ENCODE measurements at places on chromosomes 11 and 22. TPM values are rescaled to one million over a fixed set of nuclear protein-coding genes. Genes with fewer than 3 reads are reported as not detected.
A peak's percentile ranks its signal among the peaks of the same experiment; 100 is the strongest.

DNA sequence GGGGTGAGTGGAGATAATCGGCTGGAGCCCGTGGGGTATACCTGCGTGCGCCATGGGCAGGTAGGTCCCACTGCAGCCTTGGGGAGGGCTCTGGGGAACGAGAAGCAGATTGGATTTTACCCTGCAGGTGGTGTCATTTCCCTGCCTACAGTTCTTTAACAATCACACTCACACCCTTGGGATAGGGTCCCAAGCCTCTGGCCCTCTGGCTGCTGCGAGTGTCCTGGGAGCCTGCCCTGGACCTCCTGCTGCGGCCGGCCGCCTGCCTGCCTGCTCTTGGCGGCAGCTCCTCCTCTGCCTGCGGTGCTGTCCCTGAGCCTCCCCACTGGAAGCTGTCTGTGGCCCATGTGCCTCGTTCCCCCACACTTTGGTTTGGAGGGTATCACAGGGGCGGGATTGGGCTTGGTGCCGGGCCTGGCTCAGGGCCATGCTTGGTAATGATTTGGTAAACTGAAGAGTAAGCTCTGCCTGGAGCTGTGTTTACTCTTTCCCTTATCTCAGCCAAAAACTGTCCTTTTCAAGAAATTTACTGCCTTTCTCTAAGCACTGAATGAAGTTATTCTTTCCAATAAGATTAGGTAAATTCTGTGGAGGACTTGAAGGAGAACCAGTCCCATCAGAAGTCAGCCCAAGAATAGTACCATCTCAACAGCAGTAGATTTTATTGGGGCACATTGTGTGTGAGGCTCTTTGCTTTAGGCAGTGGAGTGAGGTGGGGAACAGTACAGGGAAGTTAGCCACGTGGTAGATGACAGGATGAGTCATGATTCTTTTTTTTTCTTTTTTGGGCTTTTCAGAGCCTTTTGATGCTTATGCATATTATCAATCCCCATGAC, 53.7 kb downstream of the TBC1D22A start:
- H3K4me3 ChIP-seq, result no peak overlapping the region
- no peak for DNase-seq
- H3K27me3 ChIP-seq, result no peaks in the 10 kb centered on the region
- H3K4me1 ChIP-seq, result peaks cover 22% of the 10 kb centered on the region
- H3K27ac ChIP-seq, result no peak overlapping the region

DNA sequence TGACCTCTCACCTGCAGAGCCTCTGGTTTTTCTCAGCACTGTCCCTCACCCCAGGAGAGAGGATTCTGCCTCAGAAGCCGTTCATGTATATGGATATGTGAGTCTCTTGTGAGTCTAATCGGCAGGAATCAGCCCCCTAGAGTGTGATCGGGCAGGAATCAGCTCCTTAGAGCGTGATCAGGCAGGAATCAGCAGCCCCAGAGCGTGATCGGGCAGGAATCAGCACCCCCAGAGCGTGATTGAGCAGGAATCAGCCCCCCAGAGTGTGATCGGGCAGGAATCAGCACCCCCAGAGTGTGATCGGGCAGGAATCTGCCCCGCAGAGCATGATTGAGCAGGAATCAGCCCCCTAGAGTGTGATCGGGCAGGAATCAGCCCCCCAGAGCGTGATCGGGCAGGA, 80.0 kb upstream of the EIF3D start:
- H3K27me3 ChIP-seq, result no peaks in the 10 kb centered on the region
- DNase-seq, result no peak
- no peaks in the 10 kb centered on the region for H3K36me3 ChIP-seq
- no peak overlapping the region for H3K4me3 ChIP-seq
- H3K4me1 ChIP-seq, result no peaks in the 10 kb centered on the region

DNA sequence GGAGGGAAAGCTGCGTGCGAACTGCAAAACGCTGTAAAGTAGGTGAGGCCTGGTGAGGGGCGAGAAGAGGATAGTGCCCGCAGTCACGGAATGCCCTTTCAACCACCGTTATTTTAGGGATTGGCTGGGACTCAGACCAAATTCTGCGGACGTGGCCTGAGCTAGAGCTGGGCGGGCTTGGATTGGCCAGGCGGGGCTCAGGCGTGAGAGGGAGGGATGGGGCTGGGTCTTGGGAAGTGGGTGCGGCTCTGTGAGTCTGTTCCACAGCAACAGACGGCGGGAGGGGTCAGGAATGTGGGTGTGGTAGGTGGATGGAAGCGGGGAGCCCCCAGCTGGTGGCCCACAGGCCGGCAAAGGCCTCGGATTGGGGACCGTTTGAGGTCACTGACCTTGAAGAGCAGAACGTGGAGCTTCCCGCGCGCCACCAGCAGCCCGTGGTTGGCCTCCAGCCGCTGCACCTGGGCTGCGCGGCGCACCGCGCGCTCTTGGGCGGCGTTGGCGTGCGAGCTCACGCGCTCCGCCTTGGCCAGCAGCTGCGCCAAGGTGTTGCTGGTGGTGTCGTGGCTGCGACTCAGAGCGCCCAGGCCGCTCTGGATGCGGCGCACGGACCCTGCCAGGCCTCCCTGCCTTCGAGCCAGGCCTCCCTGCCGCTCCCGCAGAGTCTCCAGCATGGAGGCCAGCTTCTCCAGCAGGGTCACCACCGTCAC, 444 bp downstream of the CAVIN3 start:
- no peak overlapping the region for H3K4me3 ChIP-seq
- peak overlapping the region; percentile 88 for H3K27ac ChIP-seq
- H3K27me3 ChIP-seq, result no peaks in the 10 kb centered on the region
- H3K36me3 ChIP-seq, result no peaks in the 10 kb centered on the region

DNA sequence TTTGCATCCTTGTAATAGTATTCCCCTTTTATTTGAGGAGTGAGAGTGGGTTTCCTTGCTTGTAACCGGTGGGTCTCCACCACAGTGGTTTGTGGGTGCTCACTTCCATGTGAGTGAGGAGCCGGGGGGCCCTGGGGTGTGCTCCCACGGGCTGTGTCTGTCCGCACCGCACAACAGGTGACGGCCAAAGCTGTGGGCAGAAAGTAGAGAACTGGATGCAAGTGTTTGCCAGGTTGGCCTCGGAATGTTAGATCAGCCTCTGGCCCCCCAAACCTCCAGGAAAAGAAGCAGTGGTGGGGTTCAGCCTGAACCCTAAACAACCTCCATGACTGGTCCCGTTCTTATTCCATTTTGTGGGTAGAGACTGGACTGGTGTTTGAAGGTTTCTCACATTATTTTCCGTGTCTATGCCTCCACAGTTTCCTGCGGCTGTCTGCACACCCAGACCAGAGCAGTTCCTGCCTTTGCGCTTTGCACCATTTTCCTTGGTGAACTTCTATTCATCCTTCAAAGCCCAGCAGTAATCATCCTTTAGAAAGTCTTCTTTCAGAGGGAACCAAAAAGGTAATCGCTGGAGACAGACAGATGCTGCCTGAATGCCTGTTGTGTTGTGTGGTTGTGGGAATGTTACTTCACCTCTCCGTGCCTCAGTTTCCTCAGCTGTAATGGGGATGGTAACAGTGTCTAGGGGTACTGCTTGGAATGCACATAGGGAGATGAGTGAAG, 77.2 kb downstream of the MYEOV start:
- DNase-seq, result no peak
- no peaks in the 10 kb centered on the region for H3K36me3 ChIP-seq
- no peak overlapping the region for H3K4me3 ChIP-seq
- no peaks in the 10 kb centered on the region for H3K27me3 ChIP-seq

KCNJ11 gene
- 18.4 TPM for total RNA-seq

ADAMTS8 gene
- total RNA-seq, result not detected

Data from thyroid gland (tissue), 4 donors.